ENCODE measurements at places on chromosomes 11 and 22.

DNA sequence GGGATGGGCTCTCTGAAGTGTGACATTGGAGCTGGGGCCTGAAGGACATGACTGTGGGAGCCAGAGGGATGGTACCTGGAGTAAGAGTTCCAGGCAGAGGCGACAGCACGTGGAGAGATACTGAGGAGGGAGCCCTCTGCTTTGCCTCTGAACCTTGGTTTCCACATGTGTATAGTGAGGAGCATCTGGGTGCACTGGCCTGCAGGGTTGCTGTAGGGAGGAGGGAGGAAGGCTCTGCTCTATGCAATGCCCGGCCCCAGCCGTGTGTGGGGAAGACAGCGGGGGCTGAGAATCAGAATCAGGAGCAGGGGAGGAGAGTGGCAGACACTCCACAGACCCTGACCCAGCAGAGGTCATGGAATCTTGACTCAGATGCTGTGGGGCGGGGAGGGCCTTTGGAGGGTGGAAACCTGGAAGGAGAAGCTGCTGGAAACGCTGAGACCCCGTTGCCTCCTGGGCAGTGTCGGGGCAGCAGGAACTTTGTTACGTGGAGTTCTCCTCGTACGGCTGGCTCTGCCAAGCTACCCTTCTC is 4.0 kb downstream of the SCYL1 start:
- no peak for DNase-seq

- DNase-seq: no peak
Observed at GRCh38 chr11:92797874-92798273, 171.6 kb upstream of the MTNR1B start.

GRCh38 chr11:74676596-74676995 is 54.6 kb downstream of the CHRDL2 start:
- DNase-seq: no peak

- DNase-seq: peak; percentile 89
Observed at GRCh38 chr11:95132956-95133355, 43.3 kb downstream of the ENDOD1 start.

DNA sequence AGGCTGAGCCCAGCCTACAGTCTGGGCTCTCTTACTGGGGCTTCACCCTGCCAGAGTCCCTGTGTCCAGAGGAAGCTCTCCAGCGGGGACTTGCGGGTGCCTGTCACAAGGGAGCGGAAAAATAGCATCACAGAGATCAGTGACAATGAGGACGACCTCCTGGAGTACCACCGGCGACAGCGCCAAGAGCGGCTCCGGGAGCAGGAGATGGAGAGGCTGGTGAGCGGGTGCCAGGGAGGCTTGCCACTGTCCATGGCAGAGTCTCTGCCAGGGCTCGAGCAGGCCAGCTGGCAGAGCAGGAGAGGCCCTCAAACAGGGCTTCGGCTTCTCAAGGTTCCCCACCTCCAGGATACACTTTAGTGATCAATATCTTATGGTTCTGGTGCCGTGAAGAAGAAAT is 21.0 kb downstream of the PHLDB1 start:
- no peak for DNase-seq

Measured in hematopoietic multipotent progenitor cell treated with erythropoietin and hydrocortisone succinate and interleukin-3 and kit ligand, for 6 days (in vitro differentiated cells).